Activated CD4-positive, alpha-beta T cell treated with anti-CD3 and anti-CD28 coated beads for 4 hours (primary cell): ENCODE measurements at places on chromosomes 7 and 10.

- no peak for DNase-seq
These were observed 69.0 kb downstream of the SEPTIN7 start for GRCh38 chr7:35869810-35870209.

- no peak for DNase-seq
These were observed 154.4 kb downstream of the AMPH start for GRCh38 chr7:38476764-38477163.

GRCh38 chr7:39921506-39922175 lies 28.4 kb upstream of the CDK13 start:
- DNase-seq: no peak

DNA sequence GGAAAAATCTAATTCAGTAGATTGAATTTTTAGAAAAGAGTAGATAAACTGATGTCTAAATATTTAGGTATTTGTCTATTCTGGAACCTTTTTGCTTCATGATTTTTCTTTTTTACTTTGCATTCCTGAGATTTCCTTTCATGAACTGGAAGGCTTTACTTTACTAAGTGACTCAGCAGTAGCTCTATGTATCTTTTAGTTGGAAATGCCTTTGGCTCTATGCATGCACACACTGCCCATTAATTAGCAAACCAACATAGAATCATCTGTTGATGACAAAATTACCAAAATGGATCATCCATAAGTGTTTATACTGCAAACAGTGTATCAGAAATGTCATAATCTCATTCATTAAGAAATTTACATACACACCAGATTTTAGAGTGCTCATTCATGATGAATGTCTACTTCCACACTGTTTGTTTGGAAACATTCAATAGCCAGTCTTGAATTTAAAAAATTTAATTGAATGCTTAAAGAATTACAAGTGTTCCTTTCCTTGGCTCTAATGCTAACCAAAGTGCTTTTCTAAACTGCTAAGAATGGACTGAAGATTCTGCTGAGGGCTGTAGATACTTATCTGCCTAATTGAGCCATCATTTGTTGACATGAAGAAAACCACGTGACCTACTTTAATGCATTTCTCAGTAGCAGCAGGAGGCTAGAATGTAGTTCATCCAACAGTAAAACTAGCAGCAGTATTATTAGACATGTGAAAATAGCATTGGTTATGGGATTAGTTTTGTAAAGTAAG lies 282.0 kb downstream of the ADK start:
- DNase-seq: no peak

- no peak for DNase-seq
These were observed 348.7 kb upstream of the LRGUK start for GRCh38 chr7:133778472-133778871.

DNA sequence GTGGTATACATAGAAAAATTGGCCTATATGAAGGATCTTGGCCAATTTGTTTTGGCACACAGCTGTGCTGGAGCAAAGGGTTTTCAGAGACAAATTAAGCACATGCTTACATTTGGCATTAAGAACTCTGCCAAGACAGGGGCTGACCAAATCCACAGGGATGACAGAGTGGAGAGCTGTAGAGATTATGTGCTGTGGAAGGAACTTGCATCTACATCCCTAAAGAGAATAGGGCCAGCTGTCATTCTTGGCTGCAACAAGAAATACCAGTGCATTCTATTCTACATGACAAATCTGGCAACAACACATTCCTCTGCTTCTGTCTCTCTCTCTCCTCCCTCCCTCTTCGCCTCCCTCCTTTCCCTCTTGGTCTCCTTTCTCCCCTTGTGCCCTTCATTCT lies 75.6 kb downstream of the POM121L12 start:
- DNase-seq: no peak

DNA sequence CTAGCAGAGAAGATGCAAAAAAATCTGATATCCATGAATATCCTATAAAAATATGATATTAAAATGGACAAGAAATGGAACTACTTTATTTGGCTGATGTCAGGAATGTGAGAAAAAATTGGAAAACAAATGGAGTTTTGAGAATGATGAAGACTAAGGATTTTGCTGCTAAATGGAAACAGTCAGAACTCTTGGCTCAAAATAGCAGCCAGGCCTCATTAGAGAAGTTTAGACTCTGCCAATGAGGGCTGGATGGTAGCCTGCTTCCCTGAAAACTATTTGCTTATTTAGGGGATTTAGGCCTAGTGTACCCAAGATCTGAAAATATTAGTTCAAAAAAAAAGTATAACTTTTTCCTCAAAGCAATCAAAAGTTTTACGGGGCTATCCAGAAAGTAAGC lies 458.5 kb downstream of the TFEC start:
- no peak for DNase-seq

DNA sequence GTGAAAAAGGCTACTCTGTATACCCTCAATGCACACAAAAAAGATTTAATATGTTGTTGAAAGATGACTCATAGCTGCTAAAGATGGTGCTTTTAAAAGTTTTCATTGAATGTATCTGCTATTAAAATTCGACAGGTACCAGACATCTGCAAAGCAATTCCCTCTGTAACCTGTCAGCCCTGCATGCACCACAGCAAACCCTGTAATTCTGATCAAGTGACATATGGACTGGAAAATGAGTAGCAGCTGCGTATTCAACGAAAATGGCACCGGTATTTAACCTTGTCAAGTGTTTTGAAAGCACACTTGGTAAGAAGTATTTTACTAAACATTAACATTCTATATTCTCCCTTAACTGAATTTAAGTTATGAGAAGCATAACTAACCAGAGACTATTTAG lies 58.2 kb upstream of the PTPRN2 start:
- no peak for DNase-seq

- DNase-seq: no peak
These were observed 25.1 kb downstream of the ZMIZ1 start for GRCh38 chr10:79093658-79094411.
